ENCODE measurements at places on chromosomes 7 and 10.

- DNase-seq, result no peak
These were observed 364 bp downstream of the ZNF518A start for GRCh38 chr10:96130326-96130995.

DNA sequence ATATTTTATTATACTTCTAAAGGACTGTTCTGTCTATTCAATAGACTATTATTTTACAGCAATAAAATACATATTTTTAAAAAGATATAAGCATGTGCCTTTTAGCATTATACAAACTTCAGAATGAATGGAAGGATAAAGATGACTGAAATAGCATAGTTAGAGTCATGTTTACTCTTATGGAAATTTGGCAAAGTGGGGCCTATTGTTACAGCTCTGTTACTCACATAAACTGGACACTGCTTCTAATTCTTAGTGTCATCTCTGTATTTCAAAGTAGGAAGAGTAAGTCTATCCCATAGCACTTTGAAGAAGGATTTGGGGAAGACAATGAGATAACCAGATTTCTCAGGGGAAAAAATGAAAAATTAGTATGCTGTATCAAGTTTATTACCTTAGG lies 168.2 kb downstream of the SKAP2 start:
- DNase-seq, result no peak

GRCh38 chr7:363626-364025 lies 73.7 kb downstream of the FOXL3 start:
- DNase-seq, result peak; percentile 4

- no peak for DNase-seq
These were observed 261.9 kb downstream of the ELMO1 start for GRCh38 chr7:37186753-37187152.

DNA sequence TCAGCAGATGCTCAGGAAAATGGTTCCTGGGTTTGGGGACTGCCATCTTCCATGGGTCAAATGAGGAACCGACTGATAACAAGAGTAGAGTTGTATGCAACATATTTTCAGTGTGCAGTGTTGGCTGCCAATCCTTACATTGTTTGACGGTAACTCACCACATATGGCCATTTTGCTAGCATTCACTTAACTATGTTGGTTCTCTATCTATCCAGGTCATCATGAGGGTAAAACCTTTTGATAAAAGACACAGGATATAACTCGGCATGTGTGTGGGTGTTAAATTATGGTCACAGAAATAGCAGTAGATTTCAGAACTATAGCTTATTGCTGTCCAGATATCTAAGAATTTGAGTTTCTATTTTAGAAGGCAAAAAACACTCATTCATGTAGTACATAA lies 140.7 kb upstream of the AOAH start:
- no peak for DNase-seq

- DNase-seq, result no peak
These were observed 35.4 kb downstream of the C7orf25 start for GRCh38 chr7:42876182-42877068.

GRCh38 chr10:49344840-49345239 lies 45.9 kb downstream of the C10orf71 start:
- no peak for DNase-seq

DNA sequence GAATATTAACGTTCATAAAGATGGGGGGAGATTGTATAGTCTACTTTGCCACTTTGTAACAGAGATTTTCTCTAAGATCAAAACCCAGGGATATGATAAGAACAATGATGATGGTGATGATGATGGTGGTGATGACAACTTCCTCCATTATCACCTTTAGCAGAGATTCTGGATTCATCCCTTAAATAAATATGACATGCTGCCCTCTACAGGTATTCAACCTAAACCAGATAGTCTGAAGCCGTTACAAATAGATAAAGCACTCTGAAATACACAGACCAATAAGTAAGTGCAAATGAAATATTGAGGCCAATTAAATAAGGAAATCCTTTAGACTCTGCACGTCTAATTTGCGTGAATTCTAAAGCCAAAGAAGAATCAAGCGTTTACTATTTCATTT lies 211.5 kb downstream of the CREB5 start:
- DNase-seq, result no peak

DNA sequence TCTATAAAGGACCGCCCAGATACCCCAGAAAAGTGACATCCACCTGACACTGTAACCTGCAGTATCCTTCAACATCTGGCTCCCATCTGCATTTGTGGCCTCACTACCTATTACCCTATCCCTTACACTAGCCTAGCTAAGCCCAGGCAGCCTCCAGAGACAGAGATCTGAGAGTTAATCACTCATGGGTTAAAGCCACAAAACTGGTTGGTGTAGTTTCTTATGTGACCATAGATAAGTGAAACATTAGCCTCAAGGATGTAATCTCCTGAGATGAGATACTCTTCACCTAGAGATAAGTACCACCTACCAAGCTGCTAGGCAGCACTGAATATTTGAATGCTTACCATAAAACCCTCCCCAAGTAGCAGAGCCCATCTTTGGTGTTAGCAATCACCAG lies 35.4 kb downstream of the CTTNBP2 start:
- DNase-seq, result no peak

- DNase-seq, result no peak
These were observed 28.7 kb downstream of the TMEM106B start for GRCh38 chr7:12239806-12240205.

DNA sequence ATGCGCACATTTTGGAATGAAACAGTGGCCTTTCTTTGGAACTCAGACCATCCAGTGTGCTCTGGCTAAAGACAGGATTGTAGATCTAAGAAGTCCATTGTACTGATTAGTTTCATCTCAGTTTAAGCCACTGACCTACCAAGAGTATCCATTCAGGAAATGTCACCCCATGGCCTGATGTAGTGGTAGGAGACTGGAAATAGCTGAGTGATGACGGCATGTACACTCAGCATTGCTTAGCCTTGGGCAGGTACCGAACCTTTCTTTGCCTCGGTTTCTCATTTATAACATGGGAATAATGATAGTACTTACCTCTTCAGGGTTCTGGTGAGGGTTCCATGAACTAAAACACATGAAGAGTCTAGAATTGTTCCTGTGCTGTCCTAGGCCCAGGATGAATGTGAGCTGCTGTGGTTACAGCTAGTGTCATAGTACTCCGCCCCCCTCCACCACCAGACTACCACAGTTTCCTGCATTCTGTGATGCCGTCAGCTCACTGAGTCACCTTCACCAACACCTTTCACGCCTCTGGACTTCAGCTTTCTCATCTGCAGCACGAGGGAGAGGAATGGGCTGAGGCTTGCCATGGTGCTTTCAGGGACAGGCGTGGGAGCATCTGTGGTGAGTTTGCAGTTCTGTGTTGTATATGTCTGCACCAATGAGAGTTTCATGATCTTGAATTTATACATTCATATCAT lies 484.0 kb upstream of the GALNT17 start:
- DNase-seq, result no peak

DNA sequence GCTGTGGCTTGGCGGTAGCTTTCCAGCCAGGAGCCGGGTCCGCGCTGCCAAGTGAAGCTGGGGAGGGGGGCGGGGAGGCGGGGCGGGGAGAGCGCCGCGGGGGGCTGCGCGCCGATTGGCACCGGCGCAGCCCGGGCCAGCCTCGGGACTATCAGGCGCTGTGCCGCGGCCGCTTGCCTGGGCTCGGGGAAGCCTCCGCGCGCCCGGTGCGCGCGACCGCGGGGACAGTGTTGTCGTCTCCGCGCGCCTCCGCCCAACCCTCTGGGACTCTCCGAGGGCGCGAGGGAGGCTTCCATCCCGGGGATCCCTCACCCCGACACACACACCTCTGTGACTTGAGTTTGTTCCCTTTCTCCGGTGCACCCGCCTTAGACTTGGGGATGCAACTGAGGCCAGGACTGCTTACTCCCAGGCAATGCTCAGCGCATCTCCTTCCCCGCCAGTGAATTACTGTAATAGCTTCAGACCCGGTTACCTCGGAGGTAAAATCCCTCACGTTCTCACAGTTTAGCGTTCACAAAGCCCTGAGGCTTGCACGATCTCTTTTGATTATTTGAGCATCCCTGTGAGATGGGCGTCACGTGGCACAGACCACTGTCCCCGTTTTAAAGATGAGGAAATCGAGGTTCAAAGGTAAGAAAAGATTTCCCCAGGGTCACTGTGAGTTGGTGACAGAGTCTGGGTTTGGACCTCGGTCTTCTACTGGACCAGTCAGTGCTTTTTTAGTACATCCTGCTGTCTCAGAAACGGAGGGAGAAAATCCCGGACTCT lies at the start of gene NKX1-2:
NKX1-2 (minus strand) TSS at position 24 of the 771 bp plus-strand sequence. CDS start 92 bp downstream, outside the sequence.
- DNase-seq, result peak; percentile 58

GRCh38 chr7:30268586-30268985 lies 15.8 kb upstream of the ZNRF2 start:
- no peak for DNase-seq

- no peak for DNase-seq
These were observed 290.1 kb upstream of the COBL start for GRCh38 chr7:51606601-51607154.

- DNase-seq, result peak; percentile 1
These were observed 135.8 kb upstream of the UNC5B start for GRCh38 chr10:71076473-71077142.

DNA sequence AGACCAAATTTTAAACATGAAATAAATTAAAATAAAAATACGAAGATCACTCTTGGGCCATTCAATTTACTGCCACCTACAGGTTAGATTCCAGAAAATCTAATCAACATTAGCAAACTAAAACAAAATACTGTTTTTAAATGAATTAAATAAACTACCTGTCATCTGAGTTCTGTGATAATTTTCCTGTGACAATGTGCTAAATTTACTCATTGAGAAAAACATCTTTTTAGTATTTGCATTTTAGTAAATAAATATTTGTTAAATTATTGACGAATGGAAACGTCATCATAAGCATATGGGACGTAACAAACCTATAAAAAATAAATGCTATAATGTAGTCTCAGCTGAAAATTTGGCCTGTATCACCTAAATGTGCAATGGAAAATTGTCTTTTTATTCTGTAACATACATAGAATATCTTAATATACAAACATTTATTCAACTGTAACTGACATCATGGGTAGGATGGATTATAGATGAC lies 72.1 kb downstream of the ITGB8 start:
- no peak for DNase-seq

- peak; percentile 57 for DNase-seq
These were observed 669 bp downstream of the PI4K2A start for GRCh38 chr10:97640868-97641811.

GRCh38 chr10:3757250-3757637 lies 27.8 kb downstream of the KLF6 start:
- DNase-seq, result no peak

DNA sequence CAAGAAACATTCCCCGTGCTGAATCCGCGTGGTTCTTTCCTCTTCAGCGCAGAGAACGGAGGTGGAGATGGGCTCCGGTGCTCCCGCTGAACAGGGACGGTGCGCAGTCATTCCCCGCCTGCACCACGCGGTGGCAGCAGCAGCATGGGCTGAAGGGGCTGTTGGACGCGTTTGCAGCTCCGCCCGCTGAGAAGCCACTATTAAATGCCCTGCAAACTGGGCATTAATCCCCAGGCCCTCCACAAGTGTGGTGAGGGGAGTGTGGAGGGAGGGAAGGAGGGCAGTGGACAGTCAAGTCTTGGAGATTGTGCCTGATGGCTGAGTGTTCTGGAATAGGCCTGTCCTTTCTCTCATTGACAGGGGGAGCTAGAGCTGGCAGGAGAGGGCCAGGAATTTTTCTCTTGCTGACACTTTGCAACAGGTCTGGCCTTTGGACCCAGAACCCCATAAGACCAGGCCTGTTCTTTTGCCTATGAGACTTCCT lies 240.2 kb upstream of the INHBA start:
- DNase-seq, result peak; percentile 91

DNA sequence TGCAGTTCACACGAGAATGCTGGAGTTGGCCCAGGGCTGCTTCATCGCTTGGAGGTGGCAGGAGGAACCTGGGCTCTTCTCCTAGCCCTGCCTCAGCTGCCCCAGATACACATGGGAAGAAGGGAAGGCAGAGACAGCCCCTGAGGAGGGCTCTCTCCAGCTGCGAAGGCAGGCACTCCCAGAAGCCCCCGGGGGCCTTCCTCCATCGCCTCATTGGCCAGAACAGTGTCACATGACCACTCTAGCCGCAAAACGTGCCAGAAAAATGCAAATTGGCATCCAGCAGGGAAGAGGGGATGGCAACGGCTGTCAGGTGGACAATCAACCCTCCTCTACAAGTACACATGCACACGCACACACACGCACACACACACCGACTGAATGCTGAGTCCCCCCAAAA lies 217.8 kb upstream of the FRMD4A start:
- DNase-seq, result no peak

DNA sequence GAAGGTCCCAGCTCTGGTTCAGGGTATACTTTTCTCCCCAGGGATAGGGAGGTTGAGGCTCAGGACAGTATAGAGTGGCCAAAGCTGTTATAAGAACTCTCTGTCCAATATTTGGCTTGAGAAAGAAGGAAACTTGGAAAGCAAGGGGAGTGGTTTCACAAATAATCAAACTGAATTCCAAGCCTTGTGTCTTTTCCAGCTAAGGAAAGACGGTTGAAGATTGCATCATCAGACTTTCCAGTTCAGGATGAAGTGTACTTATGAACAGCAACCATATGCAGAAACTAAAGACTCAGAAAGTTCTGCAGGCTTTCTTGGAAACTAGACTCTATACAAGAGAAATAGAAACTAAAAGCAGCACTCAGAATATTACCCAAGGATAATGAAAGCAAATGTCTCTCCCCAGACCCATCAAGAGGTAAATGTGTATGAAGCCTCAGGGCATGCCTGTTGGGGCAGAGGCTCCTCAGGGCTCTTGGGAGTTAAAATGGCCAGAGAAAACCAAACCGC lies 46.4 kb downstream of the RAMP3 start:
- DNase-seq, result no peak

- DNase-seq, result no peak
These were observed 31.0 kb downstream of the SLIT1 start for GRCh38 chr10:97154781-97155180.

GRCh38 chr10:63236113-63236935 lies 103.2 kb downstream of the NRBF2 start:
- no peak for DNase-seq

DNA sequence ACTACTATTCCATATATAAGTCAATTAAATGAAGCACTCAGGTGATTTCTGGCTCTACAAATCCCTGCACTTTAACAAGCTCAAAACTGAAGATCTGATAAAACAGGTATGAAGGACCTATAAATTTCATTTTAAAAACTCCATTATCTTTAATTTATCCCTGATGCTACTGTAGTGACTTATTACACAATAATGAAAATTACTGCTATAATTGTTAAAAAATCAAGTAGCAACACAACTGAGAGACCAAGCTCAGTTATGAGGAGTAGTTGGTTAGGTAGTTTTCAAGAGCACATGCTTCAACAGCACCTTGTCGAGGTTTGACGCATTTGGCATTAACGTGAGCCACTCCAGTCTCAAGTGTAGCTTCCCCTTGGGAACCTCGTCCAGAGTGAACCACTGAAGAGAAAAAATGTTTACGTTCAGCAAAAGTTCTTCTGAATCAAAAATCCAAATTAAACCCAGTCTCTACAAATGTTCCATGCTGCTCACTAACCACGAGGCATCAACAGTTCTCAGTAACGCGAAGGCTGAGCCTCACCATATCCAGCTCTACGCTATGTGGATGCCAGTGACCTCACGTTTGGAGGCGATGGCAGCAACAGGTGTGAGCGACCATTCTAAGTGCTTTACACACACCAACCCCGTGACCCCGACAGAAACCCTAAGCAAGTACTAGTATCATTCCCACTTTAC lies 55.3 kb upstream of the NCAPG2 start:
- no peak for DNase-seq

Measured in right kidney (tissue), 9 donors.